NCI-H187 (cell line): ENCODE measurements at places on chromosomes 12 and 14.

DNA sequence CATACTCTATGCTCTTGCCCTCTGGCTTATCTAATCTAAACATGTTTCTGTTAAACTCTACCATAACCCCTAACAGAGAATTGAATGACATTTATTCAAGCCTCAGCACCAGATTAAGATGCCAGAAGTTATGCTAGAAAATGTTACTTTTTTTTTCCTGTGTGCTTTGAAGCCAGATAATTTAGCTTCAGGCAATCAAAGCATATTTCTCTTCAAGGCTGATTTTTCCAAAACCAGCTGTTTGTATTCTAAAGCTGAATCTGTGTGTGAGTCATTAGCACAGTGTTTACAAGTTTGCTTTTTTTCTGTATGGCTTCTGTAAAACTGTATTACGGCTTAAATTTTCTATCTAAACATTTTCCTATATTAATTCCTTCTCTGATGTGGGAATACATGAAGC lies 326.1 kb downstream of the FSCB start:
- DNase-seq = no peak

- DNase-seq = no peak
These were observed 64.9 kb upstream of the CATSPERB start for GRCh38 chr14:91796617-91797347.

- DNase-seq = no peak
These were observed 54.8 kb downstream of the ASCL4 start for GRCh38 chr12:107829271-107829670.

DNA sequence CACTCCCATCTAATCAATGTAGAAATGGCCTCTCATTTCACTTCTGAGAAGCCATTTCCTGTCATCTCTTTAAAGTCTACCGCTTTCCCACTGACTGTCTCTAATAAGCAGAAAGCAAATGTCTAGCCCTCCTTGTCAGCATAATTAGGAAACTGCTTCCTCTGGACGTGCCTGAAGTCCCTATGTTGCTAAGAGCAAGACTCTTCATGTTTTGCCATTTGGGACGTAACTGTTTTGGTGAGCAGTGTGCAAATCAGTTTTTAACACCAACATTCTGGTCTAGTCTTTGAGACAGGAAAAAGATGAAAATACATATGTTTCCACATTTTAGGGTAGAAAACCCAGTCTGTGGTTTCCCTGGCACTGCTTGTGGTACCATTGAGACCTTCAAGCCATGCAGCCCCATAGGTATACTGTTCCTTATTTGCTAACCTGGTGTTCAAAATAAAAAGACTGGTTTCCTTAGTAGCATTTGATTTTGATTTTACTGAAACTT lies 22.2 kb downstream of the IFNG start:
- DNase-seq = no peak

- DNase-seq = no peak
These were observed 31.4 kb upstream of the SLC35F4 start for GRCh38 chr14:57897144-57897748.

- DNase-seq = no peak
These were observed 105.2 kb upstream of the RPH3A start for GRCh38 chr12:112686373-112686772.

GRCh38 chr12:6829536-6830220 lies 1.5 kb downstream of the P3H3 start:
- no peak for DNase-seq

DNA sequence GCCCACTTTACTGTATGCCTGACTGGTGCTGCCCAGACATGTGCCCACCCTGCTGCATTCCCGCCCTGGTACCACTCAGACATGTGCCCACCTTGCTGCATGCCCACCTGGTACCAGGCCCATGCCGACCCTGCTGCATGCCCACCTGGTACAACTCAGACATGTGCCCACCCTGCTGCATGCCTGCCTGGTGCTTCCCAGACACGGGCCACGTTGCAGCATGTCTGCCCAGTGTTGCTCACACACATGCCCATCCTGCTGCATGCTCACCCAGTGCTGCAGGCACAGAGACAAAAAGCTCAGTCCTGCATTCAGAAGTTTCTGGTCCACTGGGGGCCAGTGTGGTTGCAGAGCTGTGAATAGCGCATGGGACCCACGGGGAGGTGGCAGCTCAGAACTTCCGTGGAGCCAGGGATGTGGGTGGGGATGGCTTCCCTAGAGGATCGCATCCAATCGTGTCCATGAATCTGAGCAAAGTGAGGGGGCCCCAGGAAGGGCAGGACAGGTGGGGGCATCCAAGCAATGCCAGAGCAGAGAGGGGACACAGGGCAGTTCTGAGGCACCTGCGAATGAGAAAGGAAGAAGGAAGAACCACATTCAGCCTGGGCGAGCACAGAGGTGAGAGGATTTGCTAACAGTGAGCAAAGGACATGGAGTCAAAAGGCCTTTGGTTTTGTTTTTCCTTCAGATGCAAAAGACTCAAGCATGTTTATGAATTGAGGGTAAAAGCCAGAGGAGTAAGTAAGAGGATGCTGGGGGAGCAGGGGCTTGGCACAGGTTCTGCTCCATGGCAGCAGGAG lies 175.9 kb upstream of the C14orf180 start:
- DNase-seq = no peak

DNA sequence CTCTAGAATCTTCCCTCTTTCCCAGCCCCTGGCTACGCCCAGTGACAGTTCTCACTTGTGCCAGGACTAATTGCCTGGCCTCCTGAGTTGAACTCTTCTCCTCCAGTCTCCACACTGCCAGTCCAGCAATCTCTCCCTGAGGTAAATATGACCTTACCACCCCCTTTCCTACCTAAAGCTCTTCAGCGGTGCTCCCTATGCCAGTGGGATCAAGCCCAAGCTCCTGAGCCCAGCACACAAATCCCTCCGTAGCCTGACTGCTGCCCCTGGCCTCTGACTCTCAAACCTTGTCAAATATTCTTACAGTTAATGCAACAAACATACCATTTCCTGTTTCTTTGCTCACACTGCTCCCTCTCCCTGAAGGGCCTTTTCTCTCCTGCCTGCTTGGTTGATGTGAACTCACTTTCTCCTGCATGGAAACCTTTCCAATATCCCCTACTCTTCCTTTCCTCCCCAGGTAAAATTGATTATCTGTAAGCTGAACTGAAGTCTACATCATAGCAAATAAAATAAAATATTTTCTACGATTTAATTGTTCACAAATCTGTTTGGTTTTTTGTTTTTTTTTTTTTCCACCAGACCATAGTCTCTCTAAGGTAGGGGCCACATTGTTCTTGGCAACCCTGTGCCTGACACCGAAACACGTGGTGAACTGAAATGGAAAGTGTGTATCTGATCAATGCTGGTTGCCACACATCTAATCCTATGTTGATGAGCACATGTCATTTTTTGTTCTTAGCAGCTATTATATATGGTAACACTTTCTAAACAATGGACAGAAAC lies 147.5 kb downstream of the SLC38A6 start:
- DNase-seq = no peak

GRCh38 chr12:132489078-132489601 lies 811 bp upstream of the FBRSL1 start:
- no peak for DNase-seq

DNA sequence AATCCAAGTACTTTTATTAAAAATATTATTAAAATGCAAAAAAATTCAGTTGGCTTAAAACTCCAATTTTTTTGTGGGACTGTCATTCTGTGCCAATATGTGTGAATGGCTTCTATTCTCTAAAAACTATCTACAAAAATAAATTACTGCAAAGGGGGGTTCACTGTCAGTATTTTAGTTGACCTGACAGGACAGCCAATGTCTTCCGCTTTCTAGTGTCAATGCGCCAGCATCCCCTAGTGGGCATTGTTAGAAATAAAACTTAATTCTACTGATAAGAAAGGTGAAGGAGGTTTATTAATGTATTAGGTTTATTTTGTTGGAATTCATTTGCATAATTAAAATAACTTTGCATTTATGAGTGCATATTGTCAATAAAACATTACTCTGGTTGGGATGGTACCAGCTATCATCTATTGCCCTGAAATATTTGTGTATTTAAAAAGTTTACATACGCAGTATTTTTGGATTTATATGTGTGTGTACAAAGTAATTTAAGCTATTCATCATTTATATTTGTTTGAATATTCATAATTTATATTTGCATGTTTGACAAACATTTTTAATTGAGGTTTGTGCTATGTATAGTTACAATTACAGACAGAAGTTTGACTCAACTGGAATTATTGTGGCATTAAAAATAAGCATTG lies 527.2 kb downstream of the FLRT2 start:
- no peak for DNase-seq

DNA sequence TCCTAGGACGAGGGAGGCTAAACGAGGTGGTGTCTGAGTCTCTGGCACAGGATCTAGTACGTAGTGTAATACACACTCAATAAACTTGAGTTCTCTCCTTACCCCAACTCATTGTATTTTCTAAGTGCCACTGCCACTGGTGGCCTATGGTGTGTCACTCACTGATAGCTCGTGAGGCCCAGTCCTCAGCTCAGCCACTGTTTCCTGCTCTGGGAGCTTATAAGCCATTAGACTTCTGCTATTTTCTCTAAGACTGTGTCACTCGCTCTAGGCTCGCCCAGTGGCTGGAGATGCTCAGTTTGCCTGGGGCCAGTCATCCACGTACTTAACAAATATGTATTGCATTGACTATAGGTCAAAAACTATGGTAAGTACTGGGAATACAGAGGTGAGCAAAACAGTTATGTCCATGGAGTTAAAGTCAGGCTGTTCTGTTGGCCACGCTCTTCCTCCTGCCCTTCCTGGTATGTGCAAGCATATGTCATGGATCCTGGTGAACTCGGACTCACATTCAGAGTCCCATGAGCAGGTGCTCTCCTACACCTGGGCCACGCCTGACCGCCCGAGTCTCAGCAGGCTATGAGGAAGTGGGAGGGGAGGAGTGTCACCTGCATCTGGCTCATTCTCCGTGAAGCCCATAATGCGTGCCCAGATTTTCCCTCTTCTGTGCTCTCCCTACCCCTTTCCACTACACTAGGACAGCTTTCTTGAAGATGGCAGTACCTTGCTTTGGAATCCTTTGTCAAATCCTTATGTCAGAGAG lies 41.6 kb downstream of the DEGS2 start:
- peak; percentile 50 for DNase-seq
